Glutamatergic neuron (in vitro differentiated cells): ENCODE measurements at places on chromosomes 5 and 9. TPM values are rescaled to one million over a fixed set of nuclear protein-coding genes. Genes with fewer than 3 reads are reported as not detected.

Gene CD74
- 3.1 TPM for total RNA-seq

Gene LCNL1
- total RNA-seq = not detected

Gene SLC36A3
- not detected for total RNA-seq

Gene GLRX
- total RNA-seq = 79.6 TPM

Gene ORM2
- total RNA-seq = not detected

Gene ALDOB
- not detected for total RNA-seq

Gene BHMT
- 20.4 TPM for total RNA-seq
